ENCODE measurements at places on chromosomes 16 and 17.

- peaks cover 68% of the 10 kb centered on the region for H3K4me1 ChIP-seq
- no peaks in the 10 kb centered on the region for H3K27me3 ChIP-seq
- no peak for DNase-seq
- H3K4me3 ChIP-seq, result peak overlapping the region; percentile 71
These were observed 217.4 kb downstream of the RPTOR start for GRCh38 chr17:80762076-80762475.

GRCh38 chr16:12901204-12901596 lies 198 bp upstream of the SHISA9 start:
- no peak overlapping the region for H3K4me3 ChIP-seq
- no peak overlapping the region for H3K27ac ChIP-seq
- no peak for DNase-seq

DNA sequence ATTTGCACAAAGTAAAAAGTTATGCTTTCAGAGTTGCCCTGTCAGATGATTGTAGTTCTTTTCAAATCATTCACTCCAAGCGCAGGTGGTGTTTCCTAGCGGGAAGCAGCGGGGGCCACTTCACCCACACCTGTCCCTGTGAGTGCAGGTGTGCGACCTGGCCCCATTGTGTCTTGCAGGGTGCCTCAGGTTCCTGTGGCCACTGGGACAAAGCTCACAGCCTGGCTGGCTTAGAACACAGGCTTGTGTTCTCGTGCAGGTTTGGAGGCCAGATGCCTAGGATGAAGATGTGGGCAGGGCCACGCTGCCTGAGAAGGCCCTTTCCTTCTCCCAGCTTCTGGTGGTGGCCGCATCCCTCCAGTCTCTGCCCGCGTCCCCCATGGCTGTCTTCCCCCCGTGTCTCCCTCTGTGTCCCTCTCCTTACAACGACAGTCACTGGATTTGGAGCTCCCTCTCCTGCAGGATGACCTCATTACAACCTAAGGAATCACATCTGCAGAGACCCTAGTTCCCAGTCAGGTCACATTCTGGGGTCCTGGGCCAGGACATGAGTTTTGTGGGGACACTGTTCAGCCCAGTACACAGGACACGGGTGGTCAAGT lies 90.5 kb downstream of the NPIPB11 start:
- no peak overlapping the region for H3K27ac ChIP-seq
- H3K4me3 ChIP-seq, result no peak overlapping the region
- no peak for DNase-seq
- H3K4me1 ChIP-seq, result peaks cover 6% of the 10 kb centered on the region

DNA sequence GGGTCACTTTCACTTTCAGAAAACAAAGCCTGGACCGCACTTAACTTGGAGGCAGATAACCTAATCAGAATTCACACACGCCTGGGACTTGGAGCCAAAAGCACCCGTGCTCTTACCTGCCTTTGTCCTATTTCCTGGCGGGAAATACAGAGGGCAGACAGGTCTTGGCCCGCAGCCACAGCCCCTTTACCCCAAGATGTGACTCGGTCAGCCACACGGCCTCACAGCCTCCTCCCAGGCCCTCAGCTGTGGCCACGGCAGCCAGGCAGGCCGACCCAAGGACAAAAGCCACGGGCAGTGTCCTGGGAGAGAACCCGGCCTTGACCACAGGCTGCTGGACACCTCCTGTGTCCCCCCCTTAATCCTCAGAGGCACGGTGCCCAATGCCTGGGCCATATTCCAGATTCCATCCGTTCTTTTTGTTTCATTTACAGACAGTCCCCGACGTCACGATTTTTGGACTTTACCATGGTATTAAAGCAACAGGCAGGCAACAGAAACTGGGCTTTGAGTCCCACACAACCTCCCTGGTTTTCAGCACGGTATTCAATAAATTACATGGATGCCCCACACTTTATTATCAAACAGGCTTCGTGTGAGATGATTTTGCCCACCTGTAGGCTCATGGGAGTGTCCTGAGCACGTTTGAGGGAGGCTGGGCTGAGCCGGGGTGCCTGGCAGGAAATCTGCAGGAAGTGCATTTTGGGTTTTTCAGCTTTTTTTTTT lies 30.1 kb upstream of the GAA start:
- no peaks in the 10 kb centered on the region for H3K4me1 ChIP-seq
- no peak overlapping the region for H3K27ac ChIP-seq
- H3K4me3 ChIP-seq, result no peak overlapping the region
- DNase-seq, result no peak

GRCh38 chr17:70047619-70048419 lies 27.2 kb upstream of the KCNJ16 start:
- no peaks in the 10 kb centered on the region for H3K4me1 ChIP-seq
- no peak overlapping the region for H3K27ac ChIP-seq
- no peak overlapping the region for H3K4me3 ChIP-seq
- DNase-seq, result no peak

GRCh38 chr16:73885319-73885718 lies 411.3 kb upstream of the PSMD7 start:
- no peaks in the 10 kb centered on the region for H3K4me1 ChIP-seq
- H3K27me3 ChIP-seq, result peaks cover 20% of the 10 kb centered on the region
- DNase-seq, result no peak
- no peak overlapping the region for H3K4me3 ChIP-seq
- no peak overlapping the region for H3K27ac ChIP-seq

DNA sequence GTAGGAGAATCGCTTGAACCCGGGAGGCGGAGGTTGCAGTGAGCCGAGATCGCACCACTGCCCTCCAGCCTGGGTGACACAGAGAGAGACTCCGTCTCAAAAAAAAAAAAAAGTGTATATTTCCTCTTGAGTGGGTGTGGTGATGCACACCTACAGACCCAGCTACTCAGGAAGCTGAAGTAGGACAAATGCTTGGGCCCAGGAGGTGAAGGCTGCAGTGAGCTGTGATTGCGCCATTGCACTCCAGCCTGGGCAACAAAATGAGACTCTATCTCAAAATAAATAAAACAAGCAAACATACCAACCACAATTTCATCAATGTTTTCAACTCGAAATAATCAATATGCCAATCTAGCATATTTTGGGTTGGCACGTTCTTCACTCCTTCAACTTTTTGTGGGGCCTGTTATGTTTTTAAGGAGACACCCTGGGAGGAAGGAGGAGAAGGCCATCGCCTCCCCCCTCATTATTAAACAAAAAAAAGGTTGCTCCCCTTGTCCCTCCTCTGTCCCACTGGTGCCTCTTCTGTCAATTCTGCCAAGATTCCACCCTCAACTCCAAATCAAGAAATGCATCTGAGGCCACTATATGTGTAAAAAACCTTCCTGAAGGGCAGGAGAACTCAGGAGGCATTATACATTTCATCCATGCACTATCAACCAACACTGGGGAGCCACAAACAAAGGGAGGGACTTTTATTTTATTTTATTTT lies 52.4 kb upstream of the ATF7IP2 start:
- H3K4me3 ChIP-seq, result peak overlapping the region; percentile 29
- H3K27ac ChIP-seq, result peak overlapping the region; percentile 71
- H3K4me1 ChIP-seq, result peaks cover 32% of the 10 kb centered on the region
- H3K36me3 ChIP-seq, result peaks cover 3% of the 10 kb centered on the region
- no peak for DNase-seq

- H3K36me3 ChIP-seq, result peaks cover 77% of the 10 kb centered on the region
- no peaks in the 10 kb centered on the region for H3K27me3 ChIP-seq
- no peak for DNase-seq
- peak overlapping the region; percentile 39 for H3K27ac ChIP-seq
- peaks cover 24% of the 10 kb centered on the region for H3K4me1 ChIP-seq
These were observed 52.3 kb downstream of the YWHAE start for GRCh38 chr17:1347589-1348323.

- no peak for DNase-seq
- peaks cover 16% of the 10 kb centered on the region for H3K4me1 ChIP-seq
- H3K4me3 ChIP-seq, result no peak overlapping the region
- H3K27me3 ChIP-seq, result no peaks in the 10 kb centered on the region
These were observed 3.6 kb downstream of the COG1 start for GRCh38 chr17:73196500-73196899.

Measured in central memory CD8-positive, alpha-beta T cell (primary cell).